ENCODE measurements at places on chromosomes 1 and 21. TPM values are rescaled to one million over a fixed set of nuclear protein-coding genes. Genes with fewer than 3 reads are reported as not detected.

UBE2U gene
- total RNA-seq, result not detected

ADGRL4 gene
- 0.44 TPM for total RNA-seq

FCRL6 gene
- total RNA-seq, result not detected

GPR153 gene
- 2.3 TPM for total RNA-seq

ALX3 gene
- total RNA-seq, result not detected

GJA4 gene
- 6.9 TPM for total RNA-seq

PIK3CD gene
- total RNA-seq, result 13.2 TPM

TCP10L gene
- total RNA-seq, result 0.95 TPM

ZFP69 gene
- total RNA-seq, result 6.3 TPM

KRTAP11-1 gene
- not detected for total RNA-seq

FLG2 gene
- not detected for total RNA-seq

KRTAP12-2 gene
- not detected for total RNA-seq

TSPAN1 gene
- not detected for total RNA-seq

DOP1B gene
- total RNA-seq, result 3.1 TPM

CFHR3 gene
- total RNA-seq, result not detected

RPE65 gene
- not detected for total RNA-seq

HLX gene
- 4.4 TPM for total RNA-seq

ELAVL4 gene
- total RNA-seq, result 10.3 TPM

PTGER3 gene
- 0.18 TPM for total RNA-seq

CLIC6 gene
- 1.7 TPM for total RNA-seq

ZBTB17 gene
- total RNA-seq, result 32.2 TPM

LELP1 gene
- total RNA-seq, result not detected

SPRR3 gene
- 0.27 TPM for total RNA-seq

KCNK1 gene
- total RNA-seq, result 50.1 TPM

C1QC gene
- total RNA-seq, result not detected
